ENCODE measurements at places on chromosomes 3 and 15.

DNA sequence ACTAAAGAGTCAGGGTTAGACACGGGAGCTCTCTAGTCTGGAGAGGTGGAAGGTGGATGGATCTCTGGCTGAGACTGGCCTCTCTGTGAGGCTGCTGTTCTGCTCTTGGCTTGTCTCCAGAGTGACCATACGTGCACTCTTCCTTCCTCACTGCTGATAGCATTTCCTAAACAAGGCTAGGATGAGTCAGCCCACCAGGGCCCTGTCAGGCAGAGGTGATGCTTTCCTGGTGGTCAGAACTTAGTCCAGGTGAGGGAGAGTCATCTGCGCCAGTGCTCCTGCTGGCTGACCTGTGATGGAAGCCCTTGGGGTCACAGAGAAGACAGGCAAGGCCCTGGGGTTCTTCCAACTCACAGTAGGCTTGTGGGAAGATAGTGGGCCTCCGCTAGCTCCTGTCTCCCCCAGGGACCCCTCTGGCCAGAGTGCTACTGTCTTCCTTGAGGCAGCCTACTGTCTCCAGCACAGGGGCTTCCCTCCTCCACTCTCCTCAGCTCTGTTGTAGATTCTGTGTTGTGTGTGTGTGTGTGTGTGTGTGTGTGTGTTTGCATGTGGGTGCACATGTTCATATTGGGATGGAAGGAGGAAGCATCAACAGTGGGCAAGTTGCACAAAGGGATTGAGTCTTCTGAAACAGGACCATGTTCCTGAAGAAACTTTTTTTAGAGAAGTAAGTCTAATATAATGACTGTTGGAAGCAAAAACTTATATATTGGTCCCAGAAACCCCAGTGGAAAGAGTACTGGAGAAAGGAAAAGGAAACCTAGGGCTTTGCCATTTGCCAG is 16.5 kb downstream of the ALPK3 start:
- no peak for DNase-seq

DNA sequence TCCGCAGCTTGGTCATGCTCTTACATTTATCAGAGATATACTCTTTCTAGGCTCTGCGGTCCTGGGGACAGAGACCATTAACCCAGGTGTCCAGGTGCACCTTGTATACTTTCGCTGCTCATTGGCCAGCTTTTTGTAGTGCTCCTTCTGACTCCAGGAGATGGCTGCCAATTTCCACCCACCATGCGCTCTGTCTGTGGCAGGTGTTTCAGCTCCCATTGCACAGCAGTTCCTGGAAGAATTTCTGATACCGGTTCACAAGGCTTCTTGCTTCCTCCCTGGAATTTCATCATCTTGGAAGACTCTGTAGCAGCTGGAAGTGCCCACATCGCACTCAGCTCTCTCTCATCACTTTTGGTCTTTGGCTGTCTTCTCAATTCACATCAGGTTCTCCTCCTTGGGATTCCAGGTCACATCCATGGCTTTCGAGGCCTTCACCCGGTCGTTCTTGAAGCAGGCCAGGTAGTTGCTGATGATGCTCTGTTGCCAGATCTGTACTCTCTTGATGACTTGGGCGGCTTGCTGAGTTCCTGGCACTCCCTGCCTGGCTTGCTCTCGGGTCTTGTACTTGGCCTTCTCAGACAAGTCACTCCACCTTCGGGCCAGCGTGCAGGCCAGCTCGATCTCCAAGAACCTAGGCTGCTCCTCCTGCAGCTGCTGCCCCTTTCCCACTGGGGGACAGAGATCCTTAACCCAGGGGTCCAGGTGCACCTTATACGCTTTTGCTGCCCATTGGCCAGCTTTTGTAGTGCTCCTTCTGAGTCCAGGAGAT is 41.1 kb upstream of the ARL8B start:
- DNase-seq, result no peak

GRCh38 chr3:141391298-141391990 is 23.1 kb downstream of the ZBTB38 start:
- no peak for DNase-seq

DNA sequence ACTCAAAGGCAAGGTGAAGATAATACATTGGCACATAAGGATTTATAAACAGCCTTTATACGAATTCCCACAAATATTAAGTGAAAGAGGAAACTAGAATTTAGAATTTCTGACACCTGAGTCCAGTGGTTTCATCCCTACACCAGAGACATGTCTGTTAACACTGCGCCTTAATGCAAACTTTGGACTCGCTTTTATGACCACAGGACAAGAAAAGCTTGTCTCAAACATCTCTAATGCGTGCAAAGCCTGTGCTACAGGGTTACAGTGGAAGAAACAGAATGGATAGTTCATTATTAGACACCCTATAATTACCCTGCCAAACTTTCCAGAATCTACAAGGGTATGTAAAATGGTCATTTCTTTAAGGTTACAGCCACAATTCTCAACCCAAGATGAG is 802.9 kb downstream of the GRM7 start:
- DNase-seq, result no peak

GRCh38 chr3:11774296-11774877 is 72.3 kb downstream of the TAMM41 start:
- DNase-seq, result no peak

DNA sequence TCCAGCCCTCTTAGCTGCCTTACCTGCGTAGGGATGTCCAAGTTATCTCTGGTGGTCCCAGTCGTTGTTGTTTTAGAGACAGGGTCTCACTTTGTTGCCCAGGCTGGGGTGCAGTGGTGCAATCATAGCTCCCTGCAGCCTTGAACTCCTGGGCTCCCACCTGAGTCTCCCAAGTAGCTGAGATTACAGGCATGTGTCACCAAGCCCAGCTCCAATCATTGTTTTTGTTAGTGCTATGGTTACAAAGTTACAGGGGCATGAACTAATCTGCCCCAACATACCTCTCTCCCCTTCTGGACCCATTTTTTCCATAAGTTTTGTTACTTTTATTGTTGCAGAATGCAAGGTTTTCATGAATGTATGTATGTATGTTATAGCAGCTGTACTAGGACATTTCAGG is 54.7 kb downstream of the CTDSPL2 start:
- no peak for DNase-seq

DNA sequence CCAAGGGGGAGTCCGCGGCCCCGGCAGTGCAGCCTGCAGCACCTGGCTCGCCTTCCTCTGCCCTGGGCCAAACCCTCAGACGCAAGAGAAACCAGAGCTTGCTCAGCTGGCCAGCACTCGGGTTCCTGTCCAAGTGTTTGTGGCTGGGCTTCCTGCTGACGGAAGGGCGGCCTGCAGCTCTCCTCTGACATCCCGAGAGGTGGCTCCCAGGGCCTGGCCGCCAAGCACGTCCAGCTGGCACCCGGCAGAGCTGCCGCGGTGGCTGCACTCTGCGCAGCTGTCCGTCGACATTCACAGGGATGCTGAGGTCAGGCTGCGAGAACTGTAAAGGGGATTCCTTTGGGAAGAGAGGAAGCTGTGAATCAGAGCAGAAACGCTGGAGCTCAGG is 85.6 kb downstream of the CPN2 start:
- no peak for DNase-seq

- no peak for DNase-seq
These were observed 155.9 kb upstream of the ICE2 start for GRCh38 chr15:60634815-60635214.

- DNase-seq, result no peak
These were observed 140.3 kb downstream of the GABRG3 start for GRCh38 chr15:27111323-27111722.

DNA sequence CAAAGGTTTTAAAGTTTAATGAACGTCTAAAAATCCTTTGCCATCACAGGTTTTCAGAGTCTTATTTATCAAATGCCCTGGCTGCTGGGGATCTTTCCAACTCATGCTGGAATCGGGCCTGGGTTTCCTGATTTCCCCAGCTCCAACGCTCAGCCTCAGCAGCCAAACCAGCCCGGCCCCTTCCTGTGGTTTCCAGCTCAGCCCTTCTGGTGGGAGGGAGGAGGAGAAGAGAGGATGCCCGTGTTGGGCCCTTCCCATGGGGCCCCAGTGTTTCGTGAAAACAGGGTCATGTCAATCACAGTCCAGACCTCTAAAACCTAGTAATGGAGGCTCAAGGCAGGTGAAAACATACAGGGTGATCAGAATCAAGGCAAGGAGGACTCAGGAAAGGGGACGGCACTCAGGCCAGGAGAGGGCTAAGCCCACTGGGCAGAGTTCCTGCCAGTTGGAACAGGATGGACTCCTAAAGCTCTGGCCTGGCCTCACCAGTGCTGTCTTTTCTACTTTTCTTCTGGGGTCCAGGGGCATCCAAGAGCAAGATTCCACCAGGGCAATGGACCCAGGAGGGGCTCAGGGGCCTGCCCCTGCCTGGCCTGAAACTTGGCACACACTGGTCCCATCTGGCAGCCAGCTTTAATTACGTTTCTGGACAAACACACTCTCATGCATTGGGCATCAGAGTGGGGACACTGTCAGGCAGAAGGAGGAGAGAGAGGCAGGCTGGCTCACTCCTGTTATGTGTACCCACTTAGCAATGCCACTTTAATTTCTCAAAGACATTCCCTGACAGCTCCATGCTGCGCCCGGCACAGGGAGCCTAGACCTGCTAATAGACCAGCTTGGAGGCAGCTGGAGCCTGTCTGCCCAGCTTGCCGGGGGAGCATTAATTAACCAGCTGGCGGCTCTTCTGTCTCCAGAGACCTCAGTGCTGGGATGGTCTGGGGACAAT is 194.6 kb downstream of the FAM43A start:
- DNase-seq, result no peak

- DNase-seq, result no peak
These were observed 452.8 kb downstream of the NAALADL2 start for GRCh38 chr3:175311946-175312345.

DNA sequence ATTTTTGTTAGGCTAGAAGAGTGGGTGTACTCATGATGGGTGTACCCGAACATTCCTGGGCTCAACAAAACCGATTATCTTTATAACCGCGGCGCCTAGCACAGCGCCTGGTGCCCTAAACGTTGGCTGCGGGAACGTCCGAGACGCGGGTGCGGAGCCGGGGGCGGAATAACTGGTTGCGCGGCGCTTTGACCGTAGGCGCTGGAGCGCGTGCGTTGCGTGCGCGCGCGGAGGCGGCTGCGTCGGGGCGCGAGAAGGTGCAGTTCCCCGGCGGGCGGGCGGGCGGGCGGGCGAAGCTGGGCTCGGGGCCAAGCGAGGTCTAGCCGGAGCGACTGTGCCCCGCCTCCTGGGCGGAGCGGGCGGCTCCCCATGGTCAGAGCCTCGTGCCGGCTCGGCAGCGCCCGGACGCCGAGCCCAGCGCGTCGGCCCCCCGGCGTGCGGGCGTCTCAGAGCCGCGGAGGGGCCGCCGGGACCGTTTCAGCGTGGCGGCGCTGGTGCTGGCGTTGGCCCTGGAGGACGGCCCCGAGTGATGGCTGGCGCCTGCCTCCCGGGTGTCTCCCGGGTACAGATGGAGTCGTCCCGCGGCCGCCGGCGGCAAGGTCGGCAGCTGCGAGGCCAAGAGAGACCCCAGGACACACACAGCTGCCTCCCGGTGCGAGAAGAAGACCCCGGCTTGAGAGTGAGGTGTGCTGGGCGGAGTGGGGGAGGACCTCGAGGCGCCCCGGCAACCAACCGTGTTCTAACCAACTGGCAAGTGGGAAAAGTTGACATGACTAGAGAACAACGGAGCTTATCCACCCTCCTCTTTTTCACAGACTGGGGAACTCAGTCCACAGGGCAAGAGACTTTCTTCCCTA is at the start of gene PLAAT1:
Gene PLAAT1, plus strand, starts transcription at position 373 of the 857 bp plus-strand sequence. CDS start 14,429 bp downstream, outside the sequence.
- DNase-seq, result peak; percentile 1

GRCh38 chr3:30370681-30371271 is 235.6 kb upstream of the TGFBR2 start:
- DNase-seq, result no peak

GRCh38 chr3:99114565-99115291 is 213.2 kb upstream of the DCBLD2 start:
- peak; percentile 28 for DNase-seq

- DNase-seq, result no peak
These were observed 278.3 kb downstream of the LRTM1 start for GRCh38 chr3:54649551-54649950.

DNA sequence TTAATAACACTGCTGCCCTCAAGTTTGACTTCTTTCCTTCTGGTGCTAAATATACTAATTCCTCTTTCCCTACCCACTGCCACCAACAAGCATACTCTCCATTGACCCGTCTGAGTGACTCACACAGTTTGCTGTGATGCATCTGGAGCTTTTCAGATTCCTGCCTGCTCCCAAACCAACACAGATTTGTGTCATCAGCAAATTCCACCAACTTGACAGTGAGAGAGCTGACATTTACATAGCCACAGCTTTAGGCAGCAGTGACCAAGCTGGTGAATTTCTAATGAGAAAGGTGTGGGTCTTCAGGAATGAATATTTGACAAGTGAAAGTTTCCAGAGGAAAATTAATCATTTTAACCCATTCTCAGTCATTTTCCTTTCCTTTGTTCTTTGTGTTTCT is 96.5 kb upstream of the PRICKLE2 start:
- DNase-seq, result peak; percentile 70

GRCh38 chr3:179074656-179075055 is 3.0 kb upstream of the ZMAT3 start:
- no peak for DNase-seq

DNA sequence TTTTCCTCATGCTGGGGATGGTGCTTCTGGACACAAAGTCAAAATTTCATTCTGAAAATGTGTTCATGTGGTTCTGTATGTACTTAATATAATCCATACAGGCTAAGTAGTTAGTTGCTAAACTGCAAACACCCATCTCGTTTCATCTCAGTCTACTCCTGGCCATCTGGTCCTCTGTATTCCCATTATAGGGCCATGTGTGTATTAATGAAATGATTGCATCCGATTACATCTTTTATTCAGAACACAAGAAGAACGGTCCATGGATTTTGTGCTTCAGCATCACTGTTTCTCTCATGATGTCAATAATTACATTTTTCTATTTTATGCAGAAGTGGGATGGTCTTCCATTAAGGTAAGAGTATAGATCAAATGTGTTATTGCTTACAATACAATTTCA is 6.1 kb upstream of the GJD2 start:
- DNase-seq, result no peak

GRCh38 chr3:174854987-174855386 is 4.1 kb upstream of the NAALADL2 start:
- no peak for DNase-seq

- DNase-seq, result no peak
These were observed 397.1 kb downstream of the TIGIT start for GRCh38 chr3:114690911-114691310.

DNA sequence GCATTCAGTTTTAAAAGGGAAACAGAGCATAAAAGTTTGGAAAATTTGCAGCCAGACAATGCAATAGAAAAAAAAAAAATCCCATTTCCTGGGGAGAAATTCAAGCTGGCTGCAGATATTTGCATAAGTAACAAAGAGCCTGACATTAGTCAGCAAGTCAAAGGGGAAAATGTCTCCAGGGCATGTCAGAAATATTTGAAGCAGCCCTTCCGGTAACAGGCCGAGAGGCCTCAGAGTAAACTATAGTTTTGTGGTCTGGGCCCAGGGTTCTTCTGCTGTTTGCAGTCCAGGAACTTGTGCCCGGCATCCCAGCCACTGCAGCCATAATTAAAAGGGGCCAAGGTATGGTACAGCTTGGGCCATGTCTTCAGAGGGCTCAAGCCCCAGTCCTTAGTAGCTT is 411.6 kb upstream of the BCHE start:
- DNase-seq, result no peak

- DNase-seq, result no peak
These were observed 299.6 kb upstream of the NR2E3 start for GRCh38 chr15:71510763-71511162.

GRCh38 chr15:90320062-90320884 is 31.8 kb upstream of the ZNF774 start:
- peak; percentile 71 for DNase-seq

All from amniotic stem cell (primary cell).